ENCODE measurements at places on chromosomes 2 and 18. TPM values are rescaled to one million over a fixed set of nuclear protein-coding genes. Genes with fewer than 3 reads are reported as not detected.

DNA sequence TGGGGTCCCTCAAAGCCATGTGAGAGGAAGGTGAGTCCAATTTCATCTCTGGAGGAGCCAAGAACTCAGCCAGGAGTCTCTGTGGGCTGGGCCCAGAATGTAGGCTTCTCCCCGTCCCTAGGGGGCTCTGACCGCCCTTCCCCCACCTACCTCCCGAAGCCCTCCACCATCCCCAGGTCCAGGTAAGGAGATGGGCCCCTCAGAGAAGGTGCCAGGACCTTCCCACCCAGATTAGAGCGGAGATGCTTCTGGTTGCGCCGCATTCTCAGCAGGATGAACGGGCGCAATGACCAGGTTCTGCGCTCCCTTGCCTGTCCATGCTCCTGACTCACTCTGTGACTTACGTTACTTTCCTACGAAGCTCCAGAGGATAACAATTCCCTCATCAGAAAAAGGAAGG is 23.0 kb downstream of the ST8SIA5 start:
- no peaks in the 10 kb centered on the region for H3K4me1 ChIP-seq
- H3K4me3 ChIP-seq, result no peak overlapping the region
- H3K27me3 ChIP-seq, result peaks cover 9% of the 10 kb centered on the region

- H3K27me3 ChIP-seq, result no peaks in the 10 kb centered on the region
- H3K27ac ChIP-seq, result no peak overlapping the region
- H3K4me1 ChIP-seq, result no peaks in the 10 kb centered on the region
- H3K36me3 ChIP-seq, result no peaks in the 10 kb centered on the region
Measured at GRCh38 chr18:14086458-14087231, 45.6 kb downstream of the ZNF519 start.

DNA sequence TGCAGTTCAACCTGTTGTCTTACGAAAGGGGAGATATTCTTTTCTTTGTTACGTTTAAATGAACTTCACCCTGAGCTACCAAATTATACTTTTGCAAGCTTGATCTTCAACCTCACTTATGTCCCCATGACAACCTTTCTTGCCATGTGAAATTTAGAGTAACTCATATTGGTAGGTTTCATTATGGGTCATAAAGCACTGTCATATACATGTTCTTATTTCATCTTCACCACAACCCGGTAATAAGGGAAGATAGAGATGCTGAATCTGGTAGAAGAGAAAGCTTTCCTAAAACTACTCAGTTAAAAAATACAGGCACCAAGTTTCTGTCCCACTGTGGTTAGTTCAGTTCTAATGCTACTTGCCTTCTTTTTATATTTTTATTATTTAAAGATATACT is 208.5 kb upstream of the NRP2 start:
- DNase-seq, result no peak
- no peaks in the 10 kb centered on the region for H3K36me3 ChIP-seq
- peaks cover 26% of the 10 kb centered on the region for H3K27me3 ChIP-seq

DNA sequence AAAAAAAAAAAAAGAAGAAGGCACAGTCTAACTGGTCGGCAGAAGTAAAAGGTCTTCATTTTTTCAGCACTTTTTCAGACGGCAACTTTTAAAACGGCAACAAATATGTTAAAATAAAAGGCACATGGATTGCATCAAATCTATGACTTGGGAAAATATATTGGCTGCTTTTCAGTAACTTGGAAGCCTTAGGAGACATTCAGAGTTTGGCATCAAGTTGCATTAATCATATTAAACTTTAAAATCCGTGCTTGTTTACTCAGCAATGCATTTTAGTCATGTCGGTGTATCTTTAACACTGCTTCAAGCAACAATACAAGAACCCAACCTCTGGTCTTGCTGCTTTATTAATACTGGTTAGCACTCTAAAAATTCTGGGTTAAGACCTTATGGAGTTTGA is 111.1 kb downstream of the MEP1B start:
- H3K36me3 ChIP-seq, result no peaks in the 10 kb centered on the region
- no peak for DNase-seq
- H3K27ac ChIP-seq, result no peak overlapping the region
- H3K4me1 ChIP-seq, result peaks cover 7% of the 10 kb centered on the region
- peaks cover 7% of the 10 kb centered on the region for H3K27me3 ChIP-seq

MAP2 gene
- not detected for total RNA-seq

- DNase-seq, result peak; percentile 37
- H3K4me3 ChIP-seq, result peak within 1 kb of the TSS; percentile 79
- peaks cover 35% of the 10 kb centered on the region for H3K4me1 ChIP-seq
- peak within 1 kb of the TSS; percentile 80 for H3K27ac ChIP-seq
Measured at GRCh38 chr2:27086724-27087593, at the start of gene KHK. TSS of gene KHK (plus strand) at chr2:27086772. CDS start at chr2:27087260, 488 bp downstream.

DNA sequence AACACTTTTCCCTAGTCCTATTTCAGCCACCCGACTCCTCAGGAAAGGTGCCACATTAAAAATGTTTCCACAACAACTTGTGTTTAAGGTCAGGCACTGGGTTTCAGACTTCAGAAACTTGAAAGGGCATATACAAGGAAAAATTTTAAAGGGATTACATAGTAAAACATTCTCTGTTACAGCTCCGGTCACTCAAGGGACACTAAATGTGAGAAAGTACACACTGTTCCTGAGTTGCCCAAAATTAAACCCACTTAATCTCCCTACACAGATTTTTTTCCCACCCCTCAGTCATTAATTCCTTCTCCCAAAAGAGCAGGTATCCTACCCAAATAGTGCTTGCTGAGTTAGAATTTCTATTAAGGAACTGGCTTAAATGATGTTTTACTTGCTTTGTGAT is 14.2 kb downstream of the STK39 start:
- peaks cover 34% of the 10 kb centered on the region for H3K4me1 ChIP-seq
- no peaks in the 10 kb centered on the region for H3K27me3 ChIP-seq
- no peak overlapping the region for H3K27ac ChIP-seq
- H3K4me3 ChIP-seq, result no peak overlapping the region

GRCh38 chr18:61823595-61823994 is 69.2 kb downstream of the RNF152 start:
- no peak overlapping the region for H3K27ac ChIP-seq
- H3K27me3 ChIP-seq, result peaks cover 2% of the 10 kb centered on the region
- no peaks in the 10 kb centered on the region for H3K36me3 ChIP-seq
- no peaks in the 10 kb centered on the region for H3K4me1 ChIP-seq

DNA sequence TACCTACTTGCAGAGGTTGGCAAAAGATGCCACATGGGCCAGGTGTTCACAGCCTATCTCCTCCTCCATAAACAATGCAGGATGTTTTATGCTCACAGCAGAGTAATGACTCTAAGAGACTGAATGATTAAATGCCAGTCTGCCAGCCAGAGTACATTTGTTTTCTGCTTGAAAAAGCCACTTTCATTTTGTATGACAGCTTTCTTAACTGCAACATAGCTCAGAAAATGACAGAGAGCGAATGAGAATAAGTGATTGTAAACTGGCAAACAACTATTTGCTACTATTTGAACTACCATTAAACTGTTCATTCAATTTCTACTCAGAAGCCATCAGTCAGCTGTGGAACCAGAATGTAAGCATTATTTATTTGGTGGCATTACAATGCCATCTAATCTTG is 50.6 kb upstream of the DCC start:
- no peaks in the 10 kb centered on the region for H3K36me3 ChIP-seq
- no peaks in the 10 kb centered on the region for H3K27me3 ChIP-seq
- H3K4me1 ChIP-seq, result no peaks in the 10 kb centered on the region
- DNase-seq, result no peak
- no peak overlapping the region for H3K4me3 ChIP-seq

DNA sequence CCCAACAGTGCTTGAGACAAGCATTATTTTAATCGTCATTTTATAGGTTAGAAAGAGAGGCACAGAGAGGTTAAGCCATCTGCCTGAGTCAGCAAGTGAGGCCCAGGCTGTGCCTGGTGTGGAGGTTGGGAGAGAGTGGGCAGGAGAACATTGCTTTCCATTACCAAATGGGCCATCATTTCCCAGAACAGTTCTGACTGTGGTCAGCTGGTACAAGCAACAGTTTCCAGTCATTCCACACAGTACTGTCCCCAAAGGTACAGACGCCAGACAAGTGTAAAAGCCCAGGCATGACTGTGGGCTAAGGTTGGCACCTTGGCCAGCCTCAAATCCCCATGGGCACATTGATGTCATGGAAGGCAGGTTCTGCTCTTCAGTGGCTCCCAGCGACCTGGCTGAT is 98.2 kb upstream of the LCLAT1 start:
- no peak overlapping the region for H3K27ac ChIP-seq
- H3K27me3 ChIP-seq, result no peaks in the 10 kb centered on the region
- no peak for DNase-seq
- no peak overlapping the region for H3K4me3 ChIP-seq
- peaks cover 3% of the 10 kb centered on the region for H3K4me1 ChIP-seq
- no peaks in the 10 kb centered on the region for H3K36me3 ChIP-seq

HJURP gene
- total RNA-seq, result 126 TPM
